Karpas-422 (cell line): ENCODE measurements at places on chromosomes 12 and 14. TPM values are rescaled to one million over a fixed set of nuclear protein-coding genes. Genes with fewer than 3 reads are reported as not detected.

GRCh38 chr12:51521554-51522276 lies 69.3 kb upstream of the SCN8A start:
- DNase-seq = peak; percentile 53

DNA sequence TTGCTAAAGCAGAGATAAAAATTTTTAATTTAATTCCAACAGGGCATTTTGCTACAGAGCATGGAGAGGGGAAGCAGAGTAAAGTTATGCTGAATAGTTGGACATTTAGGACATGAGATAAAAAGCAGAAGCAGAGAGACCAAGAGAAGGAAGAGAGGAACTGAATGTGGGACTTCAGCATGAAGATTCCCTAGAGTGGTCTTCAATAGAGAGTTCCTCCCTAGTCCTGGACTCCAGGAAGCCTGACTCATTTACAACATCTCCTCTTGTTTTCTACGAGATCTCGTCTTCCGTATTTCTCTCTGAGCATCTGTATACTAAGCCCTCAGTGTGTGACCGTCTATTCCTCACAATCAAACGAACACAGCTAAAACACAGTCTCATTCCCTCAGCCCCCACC lies 35.2 kb upstream of the IFT81 start:
- no peak for DNase-seq

GRCh38 chr14:58701156-58701555 lies 63.4 kb downstream of the DACT1 start:
- no peak for DNase-seq

DNA sequence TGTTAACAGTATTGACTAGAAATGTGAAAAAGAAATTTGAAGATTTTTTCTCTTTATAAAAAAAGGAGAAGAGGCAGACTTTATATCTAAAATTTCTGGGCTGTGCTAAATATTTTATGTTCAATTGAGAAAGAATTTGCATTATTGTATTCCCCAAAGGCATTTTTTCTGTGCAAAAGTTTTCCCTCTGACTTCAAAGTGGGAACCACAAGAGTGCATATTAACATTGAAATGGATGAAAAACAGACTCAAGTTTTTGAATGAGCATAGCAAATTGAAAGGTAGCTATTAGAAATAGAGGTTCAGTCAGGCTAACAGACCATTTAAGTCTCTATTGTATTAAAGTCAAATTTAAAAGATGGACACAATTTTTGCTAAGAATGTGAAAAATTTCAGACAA lies 95.2 kb downstream of the RASSF9 start:
- no peak for DNase-seq

DNA sequence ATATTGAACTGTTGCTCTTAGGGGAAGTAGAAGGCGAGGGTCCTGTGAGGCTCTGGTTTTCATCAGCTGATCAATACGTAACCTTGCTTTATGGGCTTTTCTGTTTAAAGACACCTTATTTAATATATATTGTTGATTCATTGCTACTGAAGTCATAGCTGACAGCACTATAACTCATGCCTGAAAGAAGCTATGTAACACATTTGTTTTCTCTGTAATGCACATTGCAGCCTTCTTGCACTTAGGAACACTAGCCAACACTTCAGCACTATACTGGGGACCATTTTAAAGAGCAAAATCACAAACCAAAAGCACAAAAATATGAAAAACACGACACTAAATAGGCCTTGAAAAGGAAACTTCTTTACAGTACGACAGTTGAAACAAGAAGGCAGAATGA lies 135.7 kb downstream of the TTC6 start:
- no peak for DNase-seq

- DNase-seq = no peak
These were observed 363.7 kb downstream of the ALG10 start for GRCh38 chr12:34386016-34386415.

GRCh38 chr12:105292705-105293104 lies 37.8 kb upstream of the C12orf75 start:
- no peak for DNase-seq

- no peak for DNase-seq
These were observed 28.6 kb downstream of the CORO1C start for GRCh38 chr12:108702595-108703320.

GRCh38 chr14:50335389-50335788 lies 23.3 kb downstream of the DMAC2L start:
- DNase-seq = no peak

The RDH16 gene
- 0.11 TPM in 1 of 2 replicates, not detected in the other for total RNA-seq

The SINHCAF gene
- 73.7 and 117 TPM in 2 replicates for total RNA-seq

The TAS2R42 gene
- total RNA-seq = not detected in 2 replicates
